ENCODE measurements at places on chromosomes 6 and 20.

DNA sequence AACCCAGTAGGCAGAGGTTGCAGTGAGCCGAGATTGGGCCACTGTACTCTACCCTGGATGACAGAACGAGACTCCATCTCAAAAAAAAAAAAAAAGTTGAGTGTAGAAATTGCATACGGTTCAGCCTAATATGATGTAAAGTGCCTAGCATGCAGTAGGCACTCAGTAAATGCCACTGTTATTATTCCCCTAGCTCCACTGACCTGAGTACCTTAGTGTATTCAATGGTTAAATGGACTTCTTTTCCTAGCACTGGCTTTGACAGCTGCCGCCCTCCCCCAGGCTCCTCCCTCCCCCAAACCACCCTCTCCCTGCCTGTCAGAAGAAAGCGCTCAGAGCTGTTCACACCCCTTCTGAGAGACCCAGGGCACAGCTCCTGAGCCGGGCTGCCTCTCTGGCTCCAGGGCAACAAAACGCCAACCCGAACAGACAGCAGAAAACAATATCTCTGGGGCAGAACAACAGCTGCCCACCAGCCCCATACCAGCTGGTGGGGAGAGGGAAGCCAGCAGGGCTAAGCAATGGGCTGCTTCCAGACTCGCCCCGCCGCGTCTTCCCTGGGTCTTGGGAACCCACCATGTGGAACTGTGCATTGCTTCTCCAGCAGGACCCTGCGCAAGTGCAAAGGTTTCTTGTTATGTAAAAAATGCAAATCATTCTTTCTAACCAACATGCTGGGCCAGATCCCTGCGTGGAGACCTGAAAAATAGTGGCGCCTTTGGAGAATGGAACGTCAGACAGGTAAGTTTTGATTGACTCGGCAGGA lies 4.5 kb downstream of the CPNE5 start:
- no peak for DNase-seq

DNA sequence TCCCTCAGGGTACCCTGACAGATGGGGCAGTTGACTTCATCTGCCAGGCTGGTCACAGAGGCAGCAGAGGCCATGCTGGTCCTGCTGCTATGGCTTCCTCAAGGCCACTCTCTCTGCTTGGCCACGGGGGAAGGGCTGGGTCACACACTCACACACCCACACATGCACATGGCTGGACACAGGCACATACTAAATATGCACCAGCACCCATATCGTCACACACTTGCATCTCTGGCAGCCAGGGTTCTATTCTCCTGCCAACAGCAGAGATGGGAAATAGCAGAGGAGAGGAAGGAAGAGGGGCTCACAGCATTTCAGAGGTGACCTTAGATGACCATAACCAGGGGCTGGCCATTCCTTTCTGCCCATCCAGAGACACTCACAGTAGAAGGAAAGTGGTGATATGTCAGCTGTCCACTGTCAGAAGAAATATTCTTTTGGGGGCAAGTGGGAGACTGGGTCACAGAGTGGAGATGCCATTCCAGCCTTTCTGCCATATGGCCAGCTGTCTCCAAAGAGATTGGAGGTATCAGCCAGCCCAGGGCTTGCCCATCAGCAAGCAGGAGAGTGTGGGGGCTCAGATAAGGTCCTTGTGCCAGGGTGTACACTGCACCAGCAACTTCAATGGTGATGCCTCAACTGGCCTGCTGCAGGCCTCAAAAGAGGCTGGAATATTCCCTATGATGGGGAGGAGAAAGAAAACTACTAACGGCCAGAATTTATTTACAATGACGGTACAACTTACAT lies at the start of gene TRIM10:
Gene TRIM10 (minus strand): TSS at position 427 of the 747 bp plus-strand sequence. CDS start 353 bp downstream, at position 74.
- no peak for DNase-seq

DNA sequence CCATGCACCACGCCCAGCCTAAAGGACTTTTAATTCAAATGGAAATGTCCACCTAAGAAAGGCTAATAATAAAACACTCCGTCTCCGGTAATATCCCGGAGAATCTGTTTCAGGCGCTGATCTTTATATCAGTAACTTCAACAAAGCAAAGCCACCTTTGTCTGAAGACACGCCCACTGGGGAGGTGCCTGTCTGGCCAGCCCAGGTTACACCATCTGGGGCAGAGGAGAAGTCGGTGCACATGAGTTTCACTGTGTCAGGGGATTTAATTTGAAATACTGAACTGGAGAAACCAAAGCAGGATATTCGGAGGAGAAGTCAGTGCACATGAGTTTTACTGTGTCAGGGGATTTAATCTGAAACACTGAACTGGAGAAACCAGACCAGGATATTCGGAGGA lies 9.4 kb downstream of the SERPINB6 start:
- DNase-seq = no peak

- DNase-seq = no peak
Measured at GRCh38 chr6:88814909-88815308, 148.5 kb downstream of the RNGTT start.

DNA sequence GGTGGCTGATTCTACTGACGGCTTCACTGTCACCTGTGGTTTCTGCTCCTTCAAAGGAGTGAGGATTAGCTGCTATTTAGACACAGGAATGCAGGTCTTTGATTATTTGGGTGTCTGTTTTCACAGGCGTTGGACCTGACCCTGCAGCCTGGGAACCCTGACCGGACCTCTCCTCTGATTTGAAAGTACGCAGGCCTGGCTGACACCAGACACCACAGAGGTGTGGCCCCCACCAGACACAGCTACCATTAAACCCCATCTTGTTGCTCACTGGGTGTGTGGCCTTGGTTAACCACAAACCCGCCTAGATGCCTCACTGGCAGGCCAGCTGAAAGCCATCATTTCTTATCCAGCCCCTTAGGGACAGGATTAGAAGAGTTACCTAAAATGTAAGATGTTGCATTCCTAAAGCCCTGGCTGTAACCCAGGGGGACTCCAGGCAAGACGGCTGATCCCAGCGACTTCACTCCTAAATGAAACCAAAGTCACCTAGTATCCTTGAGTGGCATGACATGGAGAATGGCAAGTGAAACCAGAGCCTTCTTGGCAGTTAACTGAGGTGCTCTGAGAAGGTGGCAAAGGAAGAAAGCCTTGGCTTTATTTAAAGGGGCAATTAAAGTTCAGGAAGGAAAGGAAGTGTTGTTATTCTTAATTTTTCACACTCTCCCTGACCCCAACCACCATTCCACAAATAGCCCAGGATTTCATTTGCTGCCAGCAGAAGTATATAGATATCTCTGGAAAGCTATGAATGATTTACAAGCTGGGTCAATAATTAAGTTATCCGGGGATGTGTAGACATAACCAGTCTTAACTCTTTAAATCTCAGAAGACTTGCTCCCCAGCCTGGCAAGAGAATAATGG lies 169.9 kb downstream of the QRSL1 start:
- no peak for DNase-seq
